ENCODE measurements at places on chromosomes 2 and 18.
A peak's percentile ranks its signal among the peaks of the same experiment; 100 is the strongest.

- DNase-seq = no peak
Measured at GRCh38 chr2:149021761-149022160, 16.7 kb upstream of the LYPD6B start.

- DNase-seq = peak; percentile 25
Measured at GRCh38 chr2:109450574-109451273, 163.0 kb downstream of the SEPTIN10 start.

DNA sequence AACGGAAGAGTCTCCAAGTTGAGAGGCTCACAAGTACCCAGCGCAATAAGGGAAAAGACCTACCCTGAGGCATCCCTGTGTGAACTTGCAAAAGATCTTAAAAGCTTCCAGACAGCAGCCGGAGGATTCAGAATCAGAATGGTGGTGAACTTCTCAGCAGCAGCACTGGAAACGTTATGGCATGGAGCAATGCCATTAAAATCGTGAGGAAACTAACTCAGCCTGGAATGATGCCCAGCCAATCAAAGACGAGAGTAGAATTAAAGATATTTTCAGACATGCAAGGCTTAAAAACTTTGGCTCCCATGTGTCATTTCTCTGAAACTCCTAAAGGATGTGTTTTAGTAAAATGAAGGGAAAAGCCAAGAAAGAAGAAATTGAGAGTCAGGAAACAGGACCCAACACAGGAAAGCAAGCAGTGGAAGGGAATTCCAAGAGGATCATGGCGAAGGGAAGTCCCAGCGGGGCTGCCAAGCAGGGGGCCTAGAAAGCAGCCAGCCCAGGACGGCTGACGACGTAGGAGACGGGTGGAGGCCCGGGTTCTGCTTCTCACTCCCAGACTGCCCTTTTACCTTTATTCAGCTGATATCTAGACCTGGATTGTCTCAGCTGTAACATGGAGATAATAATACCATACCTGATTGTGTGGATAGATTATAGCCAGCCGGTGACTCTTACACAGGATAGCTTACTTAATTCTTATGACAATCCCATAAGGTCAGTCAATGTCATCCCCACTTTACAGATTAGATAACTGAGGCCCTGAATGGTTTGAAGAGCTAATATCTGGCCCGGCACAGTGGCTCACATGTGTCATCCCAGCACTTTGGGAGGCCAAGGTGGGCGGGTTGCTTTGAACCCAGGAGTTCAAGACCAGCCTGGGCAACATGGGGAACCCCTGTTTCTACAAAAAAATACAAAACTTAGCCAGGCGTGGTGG, 92.8 kb downstream of the ASAP2 start:
- no peak for DNase-seq

GRCh38 chr2:219844401-219845091, 217.1 kb downstream of the SLC4A3 start:
- peak; percentile 48 for DNase-seq

DNA sequence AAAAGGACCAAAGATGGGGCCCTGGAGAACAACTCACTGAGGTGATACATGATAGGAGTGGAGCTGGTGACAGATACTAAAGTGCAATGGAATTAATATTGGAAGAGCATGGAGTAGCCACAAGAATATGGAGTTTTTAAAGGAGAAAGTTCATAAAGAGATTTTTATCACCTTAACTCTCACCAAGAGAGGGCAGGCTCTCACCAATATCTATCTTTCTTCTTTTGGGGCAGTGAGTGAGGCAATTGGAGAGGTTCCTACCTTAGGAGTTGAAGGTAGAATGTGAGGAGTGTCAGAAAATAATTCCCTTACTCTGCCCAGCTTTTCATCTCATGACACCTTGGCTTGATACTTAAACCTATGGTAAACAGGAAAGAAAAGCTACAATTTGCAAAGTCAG, 233.7 kb upstream of the CWC22 start:
- DNase-seq = no peak

DNA sequence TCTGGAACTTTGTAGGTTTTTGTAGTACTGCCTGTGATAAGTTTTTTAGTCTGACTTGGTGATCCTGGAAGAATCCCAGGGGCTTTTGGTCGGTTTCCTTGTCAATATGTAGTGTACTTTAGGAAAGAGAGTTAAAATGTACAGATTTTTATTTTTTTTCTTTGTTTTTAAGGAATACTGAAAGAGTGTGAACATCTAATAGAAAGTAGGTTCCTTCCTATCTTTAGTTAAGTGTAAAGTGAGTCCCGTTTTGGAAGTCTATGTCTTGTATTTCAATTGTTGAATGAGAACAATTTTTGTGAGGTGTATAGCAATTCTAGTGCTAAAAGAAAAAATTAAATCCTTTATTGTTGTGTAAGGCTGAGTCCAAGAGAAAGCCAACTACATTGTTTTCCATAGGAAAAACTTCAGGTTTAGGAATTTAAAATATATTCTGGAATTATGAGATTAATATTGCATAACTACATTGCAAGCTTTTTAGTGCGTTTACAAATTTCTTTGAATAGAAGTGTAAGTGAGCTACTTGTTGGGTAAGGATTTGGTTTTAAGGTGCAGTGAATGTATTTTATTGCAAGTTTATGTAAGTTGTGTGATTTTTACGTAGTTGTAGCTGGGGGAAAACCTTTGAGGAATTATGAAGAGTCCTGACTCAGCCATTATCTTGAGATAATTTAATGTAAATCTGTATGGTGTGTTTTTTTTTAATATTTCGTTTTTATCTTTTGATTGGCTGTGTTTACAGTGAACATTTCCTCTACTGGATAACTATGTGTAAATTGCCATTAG, 1.7 kb downstream of the VAPA start:
- DNase-seq = no peak

DNA sequence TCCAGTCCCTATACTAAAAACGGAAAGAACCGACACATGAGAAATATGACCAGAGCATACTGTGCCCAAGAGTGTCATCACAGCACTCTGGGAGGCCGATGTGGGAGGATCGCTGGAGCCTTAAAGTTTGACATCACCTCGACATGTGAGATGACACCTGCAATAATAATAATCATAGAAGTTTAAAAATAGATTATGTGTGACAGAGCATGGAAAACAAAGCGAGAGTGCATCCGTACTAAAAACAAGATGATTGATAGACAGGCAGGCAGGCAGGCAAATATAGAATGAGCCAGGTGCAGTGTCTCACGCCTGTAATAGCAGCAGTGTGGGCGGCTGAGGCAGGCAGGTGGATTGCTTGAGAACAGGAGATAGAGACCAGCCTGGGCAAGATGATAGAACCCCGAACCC, 114.8 kb upstream of the ANKRD30BL start:
- DNase-seq = no peak

DNA sequence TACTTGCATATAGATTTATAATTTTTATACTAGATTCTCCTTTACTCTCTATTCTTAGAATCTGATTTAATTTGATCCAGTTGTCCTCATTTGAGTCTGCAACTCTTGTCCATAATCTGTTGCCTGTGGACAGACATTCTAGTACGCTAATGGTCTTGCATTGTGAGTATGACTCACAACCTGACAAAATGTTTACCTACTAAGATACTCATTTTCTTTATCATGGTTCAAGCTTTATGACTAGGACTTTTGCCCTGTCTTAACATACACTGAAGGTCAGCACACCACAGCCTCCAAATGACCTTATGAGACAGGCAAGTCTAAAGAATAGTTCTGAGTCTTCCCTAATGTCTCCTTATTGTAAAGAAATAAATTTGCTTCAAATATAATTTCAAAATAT, 142.3 kb upstream of the CDH7 start:
- DNase-seq = no peak

All from kidney (tissue), 22 donors.